ENCODE measurements at places on chromosomes 3 and 15.

- DNase-seq: no peak
Measured at GRCh38 chr3:177107461-177108239, 89.6 kb downstream of the TBL1XR1 start.

DNA sequence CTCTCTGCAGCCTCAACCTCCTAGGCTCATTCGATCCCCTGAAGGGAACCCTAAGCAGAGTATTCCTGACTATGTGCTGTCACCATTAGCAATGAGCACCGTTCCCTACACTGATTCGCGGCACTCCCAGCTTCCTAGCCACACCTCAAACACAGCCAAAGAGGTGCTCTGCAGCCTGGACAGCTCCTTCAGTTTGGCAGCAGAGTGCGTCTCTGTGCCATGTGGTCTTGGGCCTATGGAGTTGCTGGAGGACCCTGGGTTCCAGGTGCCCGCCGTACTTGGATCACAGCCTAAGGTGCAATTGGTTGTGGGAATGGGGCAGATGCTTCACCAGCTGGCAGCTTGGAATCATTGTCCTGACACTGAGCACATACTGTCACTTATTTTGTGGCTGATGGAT lies 17.3 kb upstream of the IL12A start:
- no peak for DNase-seq

GRCh38 chr15:100710222-100710621 lies 107.8 kb downstream of the ASB7 start:
- no peak for DNase-seq

DNA sequence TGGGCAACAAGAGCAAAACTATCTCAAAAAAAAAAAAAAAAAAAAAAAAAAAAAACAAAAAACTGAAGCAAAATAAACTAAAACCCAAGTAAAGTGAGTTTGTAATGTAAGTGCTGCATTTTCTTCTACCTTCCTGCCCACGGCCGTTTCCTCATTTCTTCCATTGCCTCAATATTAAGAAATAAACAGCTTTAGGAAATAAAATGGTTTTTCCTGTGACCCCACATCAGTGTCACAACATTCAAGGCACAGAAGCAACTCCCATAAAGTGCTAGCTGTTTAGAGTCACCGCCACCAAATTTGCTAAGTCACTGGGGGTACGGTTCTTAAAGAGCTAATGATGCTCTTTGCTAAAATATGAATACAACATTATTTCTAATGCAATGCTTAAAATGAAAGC lies 3.3 kb downstream of the PKM start:
- DNase-seq: no peak

DNA sequence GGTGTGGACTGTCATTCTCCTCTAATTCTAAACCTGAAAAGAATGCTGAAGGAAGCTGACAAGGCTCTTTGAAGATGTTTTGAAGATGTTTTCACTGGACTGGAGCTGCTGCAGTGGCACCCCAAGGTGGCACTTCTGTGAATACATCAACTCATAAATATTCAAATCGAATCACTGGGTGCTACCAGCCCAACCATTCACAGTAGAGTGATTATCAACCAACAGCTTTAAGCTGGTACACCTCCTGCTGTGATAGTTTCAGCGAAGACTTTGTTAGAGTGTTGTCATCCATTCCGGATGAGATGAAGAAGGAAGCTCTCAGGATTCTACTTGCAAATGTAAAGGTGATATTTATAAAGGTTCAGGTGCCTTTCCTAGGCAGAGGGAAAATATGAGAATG lies 106.6 kb downstream of the LSAMP start:
- DNase-seq: no peak

- DNase-seq: no peak
Measured at GRCh38 chr3:144968750-144969350, 997.2 kb downstream of the DIPK2A start.

- no peak for DNase-seq
Measured at GRCh38 chr3:45035441-45036301, 9.6 kb downstream of the CLEC3B start.

- no peak for DNase-seq
Measured at GRCh38 chr15:40439960-40440742, 602 bp upstream of the BAHD1 start.

DNA sequence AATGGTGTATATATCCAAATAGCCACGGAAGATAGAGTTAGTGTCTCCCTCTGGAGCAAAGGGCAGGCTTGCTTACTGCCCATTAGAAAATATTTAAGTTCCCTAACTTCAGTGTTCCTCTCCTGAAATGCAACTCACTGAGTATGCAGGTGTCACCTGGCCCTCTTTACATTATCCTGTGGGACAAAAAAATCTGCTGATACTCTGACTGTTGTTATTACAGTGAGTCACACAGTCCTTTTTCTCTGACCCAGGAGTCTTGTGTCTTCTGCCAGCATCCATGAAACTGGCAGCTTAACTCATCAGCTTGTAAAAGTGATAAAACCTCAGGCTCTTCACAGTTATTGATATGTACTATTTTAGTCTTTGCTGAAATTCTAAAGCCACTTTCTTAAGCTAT lies 42.2 kb upstream of the RASGRF1 start:
- DNase-seq: no peak

GRCh38 chr3:100777271-100777670 lies 68.0 kb downstream of the TFG start:
- no peak for DNase-seq

All from stimulated activated CD4-positive, alpha-beta T cell treated with anti-CD3 and anti-CD28 coated beads, Interleukin-1b, Interleukin-23, amount 100 ng/mL, for 1 hour (primary cell).